ENCODE measurements at places on chromosomes 7 and 10. TPM values are rescaled to one million over a fixed set of nuclear protein-coding genes. Genes with fewer than 3 reads are reported as not detected.

- no peak for DNase-seq
Observed at GRCh38 chr7:104643587-104644217, 315.3 kb downstream of the LHFPL3 start.

- no peak for DNase-seq
Observed at GRCh38 chr10:93753621-93754250, 4.0 kb upstream of the LGI1 start.

DNA sequence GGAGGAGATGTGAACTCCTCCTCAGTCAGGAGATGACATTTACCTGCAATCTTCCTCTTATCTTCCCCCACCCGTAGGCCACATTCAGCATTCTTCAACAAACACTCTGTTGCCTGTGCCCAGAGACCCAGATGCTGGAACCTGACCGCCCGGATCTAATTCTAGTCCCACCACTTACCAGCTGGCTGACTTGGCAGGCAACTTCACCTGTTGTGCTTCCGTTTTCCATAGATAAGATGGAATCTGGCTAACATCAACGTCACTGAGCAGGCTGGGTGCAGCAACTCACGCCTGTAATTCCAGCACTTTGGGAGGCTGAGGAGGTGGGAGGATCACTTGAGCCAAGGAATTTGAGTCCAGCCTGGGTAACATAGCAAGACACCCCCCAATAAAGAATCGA lies 21.3 kb upstream of the FXYD4 start:
- DNase-seq, result no peak

GRCh38 chr7:40463446-40463845 lies 328.6 kb downstream of the SUGCT start:
- peak; percentile 20 for DNase-seq

DNA sequence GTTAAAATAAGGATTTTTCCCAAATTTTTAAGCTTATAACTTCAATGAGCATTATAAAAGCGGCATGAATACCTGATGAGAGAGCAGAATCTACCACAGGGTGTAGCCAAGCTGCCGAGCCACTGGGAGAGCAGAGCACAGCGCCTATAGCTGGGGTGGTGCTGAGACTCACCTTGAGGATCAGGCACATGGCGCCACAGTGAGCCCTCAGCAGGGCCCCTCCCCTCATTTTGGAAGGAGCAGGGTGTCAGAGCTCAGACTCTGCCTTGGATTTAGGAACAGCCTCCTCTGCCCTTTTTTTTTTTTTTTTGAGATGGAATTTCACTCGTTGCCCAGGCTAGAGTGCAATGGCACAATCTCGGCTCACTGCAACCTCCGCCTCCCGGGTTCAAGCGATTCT lies 118.6 kb downstream of the SRPK2 start:
- no peak for DNase-seq

SH2D4B gene
- 0.11 TPM for polyA plus RNA-seq

GRCh38 chr10:59991661-59992060 lies 85.3 kb upstream of the CCDC6 start:
- peak; percentile 16 for DNase-seq

TRPV6 gene
- 1.2 TPM for polyA plus RNA-seq

GRCh38 chr10:46266306-46266985 lies 20.4 kb upstream of the ANTXRL start:
- DNase-seq, result no peak

TAS2R5 gene
- 2.9 TPM for polyA plus RNA-seq

SAP25 gene
- 2.7 TPM for polyA plus RNA-seq

DNA sequence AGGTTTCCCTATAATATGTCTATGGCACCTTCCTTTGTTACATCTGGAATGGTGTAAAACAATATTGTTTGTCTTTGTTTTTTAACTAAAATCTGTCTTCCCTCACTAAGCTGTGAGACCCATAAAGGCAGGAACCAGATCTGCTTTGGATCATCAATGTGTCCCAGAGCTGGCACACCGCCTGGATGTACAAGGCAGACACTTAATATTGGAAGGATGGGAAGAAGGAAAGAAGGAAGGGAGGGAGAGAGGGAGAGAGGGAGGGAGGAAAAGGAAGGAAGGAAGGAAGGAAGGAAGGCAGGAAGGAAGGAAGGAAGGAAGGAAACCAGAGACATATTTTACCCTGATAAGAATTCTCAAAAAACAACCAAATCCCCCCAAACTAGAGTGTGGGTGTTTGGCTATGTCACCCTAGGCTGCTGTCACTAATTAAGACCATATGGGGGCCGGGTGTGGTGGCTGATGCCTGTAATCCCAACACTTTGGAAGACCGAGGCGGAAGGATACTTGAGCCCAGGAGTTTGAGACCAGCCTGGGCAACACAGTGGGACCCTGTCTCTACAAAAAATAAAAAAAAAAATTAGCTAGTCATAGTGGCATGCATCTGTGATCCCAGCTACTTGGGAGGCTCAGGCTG lies 59.6 kb downstream of the SH3PXD2A start:
- DNase-seq, result peak; percentile 42

DNA sequence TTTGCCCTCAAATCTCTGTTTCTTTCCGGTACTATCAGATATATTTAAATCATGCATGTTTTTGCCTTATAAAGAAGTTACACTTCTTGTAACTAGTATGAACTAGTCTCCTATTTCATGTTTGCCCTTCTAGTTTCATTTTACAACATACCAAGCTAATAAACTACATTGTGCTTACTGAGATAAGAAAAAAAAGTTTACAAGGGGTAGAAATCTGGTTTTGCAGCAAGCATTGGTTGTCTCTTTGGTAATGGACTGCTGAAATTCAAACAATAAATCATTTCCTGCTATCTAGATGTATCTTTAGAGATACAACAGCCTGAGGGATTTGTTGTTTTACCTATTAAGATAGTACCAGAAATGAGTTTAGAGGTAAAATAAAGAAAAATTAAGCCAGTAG lies 18.8 kb downstream of the PTTG1IP2 start:
- DNase-seq, result no peak

GRCh38 chr7:108181073-108181985 lies 51.2 kb upstream of the LAMB4 start:
- DNase-seq, result peak; percentile 81

DNA sequence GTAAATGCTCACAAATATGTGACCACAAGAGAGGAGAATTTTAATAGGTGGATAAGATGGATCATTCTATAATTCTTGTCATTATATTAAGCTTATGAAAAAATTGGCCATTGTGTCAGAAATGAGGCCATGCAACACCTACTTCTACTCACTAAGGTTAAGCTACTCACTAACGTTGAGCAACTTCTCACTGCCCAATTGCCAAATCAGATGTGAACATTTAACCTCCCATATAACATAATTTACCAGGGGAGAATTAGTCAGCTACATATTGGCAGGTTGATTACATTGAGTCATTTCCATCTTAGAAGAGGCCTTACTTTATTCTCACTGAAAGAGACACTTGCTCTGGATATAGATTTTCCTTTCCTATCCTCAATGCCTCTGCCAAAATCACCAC lies 211.2 kb upstream of the DGKB start:
- DNase-seq, result no peak

- no peak for DNase-seq
Observed at GRCh38 chr7:72307566-72307965, 104.6 kb downstream of the CALN1 start.

DNA sequence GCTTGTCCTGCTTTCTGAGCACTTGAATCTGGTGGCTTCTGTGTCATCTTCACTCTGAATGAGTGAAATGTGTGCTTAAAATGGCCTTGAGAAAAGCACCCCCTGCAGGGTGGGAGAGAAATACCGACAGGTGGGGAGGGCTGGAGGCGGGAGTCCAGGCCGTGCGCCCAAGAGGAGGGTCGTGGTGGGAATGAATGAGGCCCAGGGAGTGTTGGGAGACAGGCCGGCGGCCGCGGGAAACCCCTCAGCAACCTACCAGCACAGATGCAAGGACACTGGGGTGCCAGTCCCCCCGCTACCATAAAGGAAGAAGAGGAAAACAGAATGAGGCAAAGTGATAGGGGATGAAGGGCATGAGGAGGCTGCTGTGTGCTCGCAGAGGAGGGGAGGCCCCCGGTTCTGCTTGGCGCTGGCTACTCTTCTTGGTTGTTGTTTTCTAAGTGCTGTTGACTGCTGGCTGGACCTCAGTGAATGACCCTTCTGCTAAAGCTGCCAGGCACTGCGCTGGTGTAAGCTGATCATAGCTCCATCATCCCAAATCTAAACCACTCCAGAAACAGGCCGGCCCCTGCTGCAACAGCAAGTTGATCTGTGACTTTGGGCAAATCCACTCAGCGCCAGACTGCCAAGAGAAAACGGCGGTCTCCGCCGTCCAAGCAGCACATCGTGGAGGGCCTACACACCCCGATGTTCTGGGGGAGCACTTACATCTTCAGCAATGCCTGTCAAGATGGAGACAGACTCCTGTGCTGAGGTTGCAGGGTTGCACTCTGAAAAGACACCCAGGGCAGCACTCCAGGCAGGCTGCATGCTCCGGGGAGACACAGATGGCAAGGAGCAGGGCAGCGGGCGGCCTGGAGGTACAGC lies 378.5 kb downstream of the DNAJB6 start:
- no peak for DNase-seq

All from muscle of back (tissue), 13 donors.